Hematopoietic multipotent progenitor cell treated with erythropoietin and hydrocortisone succinate and interleukin-3 and kit ligand, for 4 days (in vitro differentiated cells): ENCODE measurements at places on chromosomes 13 and 19.

DNA sequence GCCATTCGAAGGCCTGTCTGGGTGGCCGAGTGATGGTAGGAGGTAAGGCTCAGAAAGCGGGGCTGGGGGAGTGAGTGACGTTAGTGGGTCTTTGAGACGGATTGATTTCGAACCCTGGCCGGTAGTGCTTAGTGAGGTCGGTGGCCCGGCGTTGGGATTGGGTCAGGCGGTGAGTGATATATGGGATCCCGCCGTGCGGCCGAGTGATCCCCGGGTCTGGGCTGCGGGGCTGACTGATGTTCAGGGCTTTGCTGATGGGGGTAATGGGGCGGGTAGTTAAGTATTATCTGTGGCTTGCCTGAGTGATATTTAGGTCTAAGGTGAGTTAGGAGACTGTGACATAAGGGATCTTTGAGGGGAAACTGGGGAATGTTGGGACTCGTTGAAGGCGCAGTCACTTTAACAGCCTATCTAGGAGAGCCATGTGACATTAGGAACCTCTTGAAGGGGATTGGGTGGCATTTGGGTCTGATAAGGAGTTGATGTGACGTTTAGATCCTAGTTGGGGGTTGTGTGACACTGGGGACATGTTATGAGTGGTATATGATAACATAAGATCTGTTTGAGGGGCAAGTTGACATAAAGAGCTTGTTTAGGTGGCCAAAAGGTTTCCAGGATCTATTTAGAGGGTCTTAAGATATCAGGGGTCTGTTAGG is 543 bp downstream of the PSMC4 start:
- peak; percentile 53 for DNase-seq

DNA sequence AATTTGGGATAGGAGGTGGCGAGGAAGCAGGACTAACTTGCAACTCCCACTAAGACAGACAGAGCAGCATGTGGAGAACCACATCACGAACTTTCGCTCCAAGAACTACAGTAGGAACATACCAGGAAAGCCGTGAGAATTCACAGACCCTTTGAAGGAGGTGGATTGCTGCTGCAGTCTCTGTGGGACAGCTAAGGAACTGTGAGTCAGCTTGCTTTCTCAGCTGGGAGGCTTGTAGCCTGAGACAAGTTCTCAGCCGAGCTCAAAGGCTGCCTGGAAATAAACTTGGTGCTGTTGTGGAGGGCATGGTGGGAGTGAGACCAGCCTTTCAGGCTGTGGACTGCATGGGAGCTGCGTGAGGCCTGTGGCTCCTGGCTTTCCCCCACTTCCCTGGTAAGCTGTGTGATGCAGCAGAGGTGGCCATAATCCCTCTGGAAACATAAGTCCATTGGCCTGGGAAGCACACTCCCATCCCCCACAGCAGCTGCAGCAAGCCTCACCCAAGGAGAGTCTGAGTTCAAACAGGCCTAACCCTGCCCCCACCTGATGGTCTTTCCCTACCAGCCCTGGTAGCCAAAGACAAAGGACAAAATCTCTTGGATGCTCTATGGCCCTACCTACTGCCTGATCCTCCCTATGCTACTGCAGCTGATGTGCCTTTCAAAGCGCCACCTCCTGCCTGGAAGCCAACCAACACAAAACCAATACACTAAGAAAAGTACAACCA is 441.1 kb upstream of the HTR2A start:
- DNase-seq: no peak

- DNase-seq: no peak
Measured at GRCh38 chr13:108213946-108214345, 1.4 kb downstream of the LIG4 start.

- DNase-seq: no peak
Measured at GRCh38 chr13:71880753-71881541, 13.9 kb upstream of the DACH1 start.

GRCh38 chr19:2132731-2133490 is 18.5 kb downstream of the AP3D1 start:
- DNase-seq: no peak

DNA sequence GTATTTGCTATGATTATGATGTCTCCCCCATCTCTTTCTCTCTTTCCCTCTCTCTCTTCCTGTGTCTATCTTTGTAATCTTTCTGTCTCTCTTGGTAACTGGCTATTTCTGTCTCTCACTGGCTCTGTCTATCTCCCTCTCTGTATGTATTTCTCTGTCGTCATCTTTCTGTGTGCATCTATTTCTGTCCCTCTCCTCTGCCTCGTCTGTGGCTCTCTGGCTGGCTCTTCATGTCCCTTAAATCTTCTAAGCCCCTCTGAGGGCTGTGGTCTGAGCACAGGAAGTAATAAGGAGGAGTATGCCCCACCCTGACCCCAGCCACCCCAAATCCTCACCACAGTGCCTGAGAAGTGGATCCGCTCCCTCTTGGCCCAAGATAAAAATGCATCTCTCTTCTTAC is 104.4 kb downstream of the DNAJC15 start:
- peak; percentile 49 for DNase-seq

GRCh38 chr19:2487842-2488241 is 11.9 kb downstream of the GADD45B start:
- peak; percentile 64 for DNase-seq

DNA sequence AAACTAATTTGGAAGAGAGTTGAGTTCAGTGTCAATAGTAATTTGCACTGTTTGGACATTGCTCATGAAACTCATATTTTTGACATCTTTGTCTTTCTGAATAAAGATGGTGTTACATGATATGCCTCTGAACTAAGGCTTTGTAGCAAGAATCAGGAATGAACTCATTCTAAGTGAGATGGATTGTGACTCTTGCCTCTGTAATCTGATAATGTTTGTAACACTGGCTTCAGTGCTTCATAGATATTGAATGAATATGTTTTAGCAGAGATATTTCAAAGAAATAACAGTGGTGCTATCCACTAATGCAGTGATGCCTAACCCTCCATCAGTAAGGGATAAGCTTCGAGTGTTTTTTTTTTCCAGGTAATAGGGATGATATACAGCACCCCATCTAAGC is 32.9 kb downstream of the TEX26 start:
- DNase-seq: no peak
